ENCODE measurements at places on chromosomes 4 and X. TPM values are rescaled to one million over a fixed set of nuclear protein-coding genes. Genes with fewer than 3 reads are reported as not detected.

- no peak for DNase-seq
Measured at GRCh38 chr4:59500103-59500502, 1700.0 kb upstream of the ADGRL3 start.

DNA sequence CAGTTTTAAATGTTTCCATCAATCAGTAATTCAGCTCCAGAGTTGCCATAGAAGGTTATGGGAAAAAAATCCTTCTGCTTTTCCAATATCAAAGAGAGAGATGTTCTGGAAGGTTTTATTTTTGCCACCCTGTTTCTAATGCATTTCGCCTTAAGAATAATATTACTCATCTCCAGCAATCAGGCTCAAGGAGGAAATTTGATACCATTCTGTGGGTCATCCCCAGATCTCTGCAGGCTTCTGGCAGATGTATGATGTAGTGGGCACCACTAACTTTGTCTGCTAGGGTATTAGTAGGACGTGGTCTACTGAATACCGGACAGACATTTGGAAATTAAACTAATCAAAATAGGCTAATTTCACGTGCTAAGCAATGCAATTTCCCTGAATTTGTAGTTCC, 645.4 kb upstream of the TENM3 start:
- no peak for DNase-seq

- no peak for DNase-seq
Measured at GRCh38 chr4:26484032-26484515, 6.2 kb downstream of the CCKAR start.

Gene CXCL11
- 38.4 TPM for total RNA-seq

DNA sequence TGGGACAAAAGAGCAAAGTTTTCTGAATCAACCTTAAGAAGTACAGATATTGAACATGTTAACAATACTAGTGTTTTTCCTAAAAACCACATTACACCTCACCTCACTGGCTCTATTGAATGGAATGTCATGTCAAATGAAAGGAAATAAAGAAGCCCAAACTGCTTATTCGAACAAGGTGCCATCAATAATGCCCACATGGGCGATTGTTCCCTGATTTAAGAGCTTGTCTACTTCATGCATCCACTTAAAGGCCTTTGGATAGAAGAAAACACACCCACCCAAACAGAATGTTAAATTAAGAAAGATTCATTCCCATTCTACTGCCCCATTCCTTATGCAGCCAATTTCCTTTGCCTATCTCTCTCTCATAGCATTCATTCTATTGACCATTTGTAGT, 118.5 kb upstream of the PAQR3 start:
- DNase-seq = no peak

All from Calu3 (cell line).